NCI-H748 treated with DMSO at 0.1 percent for 48 hours (cell line): ENCODE measurements at places on chromosomes 1 and 21.

GRCh38 chr1:12774801-12775345, 1.3 kb downstream of the PRAMEF12 start:
- no peak for DNase-seq

GRCh38 chr21:45289655-45290515, 2.2 kb upstream of the POFUT2 start:
- DNase-seq, result no peak

DNA sequence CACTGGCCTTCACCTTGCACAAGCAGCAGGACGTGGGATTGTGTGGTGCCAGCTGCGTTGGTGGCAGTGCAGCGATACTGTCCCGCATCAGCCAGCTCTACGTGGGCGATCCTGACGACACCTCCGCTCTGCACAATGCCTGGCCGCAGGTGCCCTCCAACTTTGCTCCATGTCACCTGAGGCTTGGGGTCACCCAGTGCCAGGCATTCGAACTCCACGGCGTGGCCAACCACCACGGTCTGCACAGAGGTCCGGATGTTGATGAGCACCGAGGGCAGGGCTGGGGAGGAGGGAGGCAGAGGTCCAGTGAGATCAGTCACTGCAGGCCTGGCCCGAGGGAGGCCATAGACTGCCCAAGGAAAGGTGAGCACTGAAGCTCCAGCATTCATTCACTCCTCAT, 22.6 kb downstream of the LDLRAD2 start:
- no peak for DNase-seq

- no peak for DNase-seq
Observed at GRCh38 chr1:151377150-151377884, 4.8 kb upstream of the SELENBP1 start.

DNA sequence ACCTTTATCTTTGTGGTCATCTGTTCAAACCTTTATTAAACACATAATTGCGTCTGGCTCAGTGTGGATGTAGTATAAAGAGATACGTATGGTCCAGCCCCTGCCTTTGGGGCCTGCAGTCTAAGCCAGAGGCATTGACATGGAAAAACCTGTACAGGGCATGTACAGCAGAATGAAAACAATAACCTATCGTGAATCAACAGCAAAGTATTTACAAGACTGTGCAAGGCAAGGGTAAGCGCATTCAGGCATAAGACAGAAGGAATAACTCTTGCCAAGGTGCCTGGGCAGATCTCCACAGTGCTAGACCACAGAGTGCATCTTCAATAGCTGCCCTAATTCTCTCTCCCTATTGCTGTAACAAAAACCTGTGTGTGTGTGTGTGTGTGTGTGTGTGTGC, 35.5 kb downstream of the KIRREL1 start:
- DNase-seq, result no peak

DNA sequence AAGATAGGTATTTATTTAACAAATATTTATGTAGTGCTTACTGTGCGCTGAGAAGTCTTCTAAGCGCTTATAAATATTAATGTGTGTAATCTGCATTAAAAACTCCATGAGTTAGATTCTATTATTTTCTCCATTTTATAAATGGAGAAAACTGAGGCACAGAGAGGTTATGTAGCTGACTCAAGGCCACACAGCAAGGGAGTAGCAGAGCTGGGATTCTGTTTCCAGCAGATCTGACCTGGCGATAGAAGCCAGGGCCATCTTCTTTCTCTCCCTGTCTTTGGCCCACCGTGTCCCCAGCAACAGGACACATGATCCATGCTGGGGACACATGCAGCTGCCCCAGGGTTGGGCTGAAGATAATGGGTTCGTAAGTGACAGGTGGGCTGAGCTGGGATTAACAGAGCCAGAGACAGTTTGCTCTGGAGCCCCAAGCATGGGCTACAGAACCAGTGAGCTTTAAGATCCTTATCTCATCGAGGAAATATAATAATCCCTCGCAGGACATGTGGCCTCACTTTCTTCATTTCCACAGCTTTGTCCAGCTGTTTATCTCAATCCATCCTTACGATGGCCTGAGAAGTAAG, 30.3 kb downstream of the IGSF21 start:
- no peak for DNase-seq
